ENCODE measurements at places on chromosomes 2 and 18. TPM values are rescaled to one million over a fixed set of nuclear protein-coding genes. Genes with fewer than 3 reads are reported as not detected.

Gene TDRD15
- total RNA-seq: 0.07 TPM

Gene RGPD4
- total RNA-seq: 0.07 TPM

Gene CYTIP
- total RNA-seq: 755 TPM

Gene HMSD
- total RNA-seq: 55.4 TPM

DNA sequence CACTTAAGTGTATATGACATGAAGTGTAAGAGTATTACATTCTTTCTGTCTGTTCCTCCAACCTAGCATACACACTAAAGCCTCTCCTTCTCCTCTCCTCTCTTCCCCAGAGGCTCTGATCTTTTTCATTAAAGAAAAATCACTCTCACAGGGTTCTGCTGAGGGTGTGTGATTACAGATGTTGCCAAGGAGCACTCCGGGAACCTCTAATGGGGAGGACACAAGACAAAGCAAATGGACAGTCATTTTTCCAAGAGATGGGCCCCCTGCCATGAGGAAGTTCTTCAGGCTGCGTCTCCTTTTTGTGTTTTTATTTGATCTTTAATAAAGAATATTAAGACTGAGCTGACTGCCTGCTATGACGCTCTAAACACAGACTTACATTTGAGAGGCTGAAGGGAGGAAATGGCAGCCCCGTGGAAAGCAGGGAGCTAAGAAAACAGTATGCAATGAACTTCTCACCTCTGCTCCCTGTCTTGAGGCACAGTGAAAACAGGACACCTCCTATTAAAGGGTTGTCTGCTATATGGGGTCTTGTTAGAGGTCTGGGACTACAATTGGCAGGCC, 578.1 kb downstream of the PIK3C3 start:
- no peak overlapping the region for H3K4me3 ChIP-seq
- no peaks in the 10 kb centered on the region for H3K27me3 ChIP-seq
- no peaks in the 10 kb centered on the region for H3K4me1 ChIP-seq
- DNase-seq: no peak
- peaks cover 4% of the 10 kb centered on the region for H3K36me3 ChIP-seq

GRCh38 chr2:177746358-177746757, 326.2 kb downstream of the PDE11A start:
- H3K4me3 ChIP-seq: no peak overlapping the region
- no peak for DNase-seq
- H3K27me3 ChIP-seq: peaks cover 2% of the 10 kb centered on the region
- H3K36me3 ChIP-seq: no peaks in the 10 kb centered on the region
- no peak overlapping the region for H3K27ac ChIP-seq

GRCh38 chr2:78896536-78896935, 129.0 kb upstream of the REG3G start:
- H3K4me1 ChIP-seq: no peaks in the 10 kb centered on the region
- no peak for DNase-seq
- H3K27ac ChIP-seq: no peak overlapping the region
- H3K4me3 ChIP-seq: no peak overlapping the region
- no peaks in the 10 kb centered on the region for H3K27me3 ChIP-seq

DNA sequence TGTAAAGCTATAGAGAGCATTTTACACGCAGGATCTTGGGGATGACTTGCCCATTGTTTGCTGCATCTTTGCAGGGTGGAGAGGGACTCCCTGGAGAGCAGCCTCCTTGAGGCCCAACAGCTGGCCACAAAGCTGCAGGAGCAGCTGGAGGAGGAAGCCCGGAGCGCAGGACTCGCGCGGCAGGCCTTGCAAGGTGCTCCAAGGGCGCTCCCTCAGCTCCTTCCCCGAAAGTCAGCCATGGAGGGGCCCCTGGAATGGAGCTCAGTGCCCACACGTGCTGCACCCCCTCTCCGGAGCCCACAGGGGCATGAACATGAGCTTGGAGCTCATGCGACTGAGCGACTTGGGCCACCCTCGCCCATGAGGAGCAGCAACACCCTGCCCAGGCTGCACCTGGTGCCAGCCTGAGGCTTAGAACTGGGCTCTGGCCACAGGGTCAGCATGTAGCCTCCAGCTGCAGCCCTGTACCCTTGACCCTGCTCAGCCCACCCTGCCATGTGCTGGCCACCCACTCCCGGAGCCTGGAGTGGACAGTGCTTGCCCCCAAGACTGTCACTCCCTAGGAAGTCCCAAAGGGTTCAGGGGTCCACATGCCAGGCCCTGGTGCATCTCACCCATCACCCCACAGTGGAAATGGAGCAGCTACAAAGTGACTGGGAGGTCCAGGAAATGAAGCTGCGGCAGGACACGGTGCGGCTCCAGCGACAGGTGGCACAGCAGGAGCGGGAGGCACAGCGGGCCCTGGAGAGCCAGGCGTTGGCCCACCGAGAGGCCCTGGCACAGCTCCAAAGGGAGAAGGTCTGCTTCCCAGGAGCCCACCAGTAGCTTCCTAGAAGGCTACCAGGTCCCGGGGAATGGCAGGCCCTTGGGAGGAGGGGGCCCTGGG, 43.0 kb downstream of the CROCC2 start:
- no peaks in the 10 kb centered on the region for H3K36me3 ChIP-seq
- H3K4me3 ChIP-seq: no peak overlapping the region
- peak; percentile 44 for DNase-seq
- no peaks in the 10 kb centered on the region for H3K4me1 ChIP-seq
- H3K27ac ChIP-seq: no peak overlapping the region

DNA sequence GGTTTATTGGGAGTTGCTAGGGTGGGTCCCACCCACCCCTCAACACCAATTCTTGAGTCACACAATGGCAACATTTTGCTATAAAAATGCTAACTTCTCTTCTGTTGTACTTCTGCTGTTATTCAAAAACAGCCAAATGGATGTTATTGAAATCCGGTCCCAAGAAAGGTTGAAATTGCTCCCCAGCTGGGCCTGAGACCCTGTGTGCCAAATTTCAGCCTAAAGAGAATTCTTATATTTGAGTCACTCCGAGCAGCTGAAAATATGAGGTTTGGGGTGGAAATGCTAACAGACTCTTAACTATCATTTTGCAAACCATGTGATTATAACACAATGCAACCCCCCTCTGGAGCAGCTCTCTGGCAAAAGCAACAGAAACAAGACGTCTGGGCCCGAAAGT, 27.0 kb upstream of the ACVR1 start:
- peaks cover 13% of the 10 kb centered on the region for H3K27me3 ChIP-seq
- peaks cover 14% of the 10 kb centered on the region for H3K4me1 ChIP-seq
- H3K4me3 ChIP-seq: no peak overlapping the region
- no peaks in the 10 kb centered on the region for H3K36me3 ChIP-seq

DNA sequence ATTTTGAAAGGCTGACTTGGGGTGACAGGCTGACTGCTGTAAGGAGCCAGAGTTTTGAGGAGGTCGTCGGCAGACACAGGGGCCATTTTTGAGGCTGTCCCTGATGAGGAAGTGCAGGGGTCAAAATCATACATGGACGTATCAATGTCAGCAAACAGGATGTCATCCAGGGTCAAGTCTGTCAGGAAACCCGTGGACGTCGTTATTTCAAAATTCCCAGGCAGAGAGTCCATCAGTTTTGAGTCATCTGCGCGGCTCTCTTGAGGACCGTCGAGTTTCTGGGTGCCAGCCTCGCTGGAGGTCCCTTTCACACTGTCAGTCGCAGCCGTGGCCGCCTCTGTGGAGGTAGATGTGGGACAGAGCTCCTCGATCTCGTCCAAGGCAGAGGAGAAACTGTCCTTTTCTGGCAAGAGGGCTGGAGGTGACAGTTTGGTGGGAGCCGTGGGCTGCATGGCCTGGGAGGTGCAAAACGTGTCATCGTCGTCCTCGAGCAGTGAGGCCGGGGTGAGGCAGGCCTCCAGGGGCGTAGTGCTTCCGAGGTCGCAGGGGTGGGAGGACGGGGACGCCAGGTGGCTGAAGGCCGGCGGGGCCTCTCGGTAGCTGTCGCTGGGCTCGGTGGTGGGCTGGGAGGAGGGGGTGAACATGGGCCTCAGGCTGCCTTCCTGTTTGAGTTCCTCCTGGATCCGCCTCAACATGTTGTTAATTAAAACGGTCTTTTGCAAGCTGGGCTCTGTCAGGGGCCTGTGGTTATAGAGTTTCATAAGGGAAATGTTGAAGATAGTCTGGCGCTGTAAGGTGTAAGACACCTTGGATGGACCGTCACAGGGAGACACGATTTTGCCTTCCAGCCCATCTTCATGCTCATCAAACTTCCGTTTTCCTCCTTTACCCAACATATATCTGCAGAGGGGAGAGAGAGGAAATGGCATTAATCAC, 17.5 kb downstream of the SERTAD2 start:
- H3K4me3 ChIP-seq: peak overlapping the region; percentile 61
- DNase-seq: no peak
- H3K4me1 ChIP-seq: peaks cover 45% of the 10 kb centered on the region
- H3K27ac ChIP-seq: peak overlapping the region; percentile 49
- H3K27me3 ChIP-seq: no peaks in the 10 kb centered on the region
- H3K36me3 ChIP-seq: peaks cover 15% of the 10 kb centered on the region

GRCh38 chr2:134459706-134460406, 206.0 kb downstream of the MGAT5 start:
- H3K27ac ChIP-seq: no peak overlapping the region
- DNase-seq: no peak
- no peak overlapping the region for H3K4me3 ChIP-seq

DNA sequence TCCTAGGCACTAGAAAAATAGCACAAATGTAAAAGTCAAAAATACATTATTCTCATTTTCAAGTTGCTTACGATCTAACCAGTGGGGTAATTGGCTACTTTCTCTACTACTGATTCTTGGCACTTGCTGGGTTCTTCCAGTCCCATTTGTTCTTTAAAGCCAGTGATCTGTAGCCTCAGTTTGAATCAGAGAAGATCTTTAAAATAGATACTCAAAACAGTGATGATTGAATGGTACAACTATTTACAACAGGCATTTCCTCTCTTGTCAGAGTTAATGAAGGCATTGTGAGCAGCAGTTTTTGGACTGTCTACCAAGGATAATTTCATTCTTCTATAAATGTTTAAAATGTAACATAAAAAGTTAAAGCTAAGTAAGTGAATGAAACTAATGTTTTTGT, 128.3 kb upstream of the FSIP2 start:
- H3K27ac ChIP-seq: no peak overlapping the region
- peaks cover 6% of the 10 kb centered on the region for H3K36me3 ChIP-seq
- no peak for DNase-seq
- H3K4me1 ChIP-seq: no peaks in the 10 kb centered on the region
- H3K4me3 ChIP-seq: no peak overlapping the region
- H3K27me3 ChIP-seq: no peaks in the 10 kb centered on the region

GRCh38 chr2:99898336-99899048, 243.9 kb downstream of the AFF3 start:
- DNase-seq: no peak
- H3K4me3 ChIP-seq: no peak overlapping the region
- H3K27ac ChIP-seq: no peak overlapping the region

GRCh38 chr18:76670564-76671288, 151.6 kb upstream of the ZNF236 start:
- no peak overlapping the region for H3K27ac ChIP-seq
- H3K27me3 ChIP-seq: peaks cover 7% of the 10 kb centered on the region
- no peak for DNase-seq
- no peaks in the 10 kb centered on the region for H3K36me3 ChIP-seq
- H3K4me3 ChIP-seq: no peak overlapping the region

Gene NT5C1B
- not detected for total RNA-seq
